DND-41 (cell line): ENCODE measurements at places on chromosomes 2 and 18.

GRCh38 chr2:118881490-118882129 lies 34.2 kb upstream of the EN1 start:
- DNase-seq = peak; percentile 59
- H3K36me3 ChIP-seq = no peaks in the 10 kb centered on the region
- no peak overlapping the region for H3K4me3 ChIP-seq
- H3K4me1 ChIP-seq = peaks cover 6% of the 10 kb centered on the region; the same call in 1 of the 2 replicates

GRCh38 chr2:150211164-150211631 lies 276.3 kb downstream of the RND3 start:
- H3K4me1 ChIP-seq = peaks cover 9% of the 10 kb centered on the region
- H3K4me3 ChIP-seq = no peak overlapping the region
- H3K27ac ChIP-seq = no peak overlapping the region
- DNase-seq = no peak
- no peaks in the 10 kb centered on the region for H3K27me3 ChIP-seq
- no peaks in the 10 kb centered on the region for H3K36me3 ChIP-seq

GRCh38 chr2:32947484-32948143 lies 861 bp downstream of the LTBP1 start:
- peaks cover 18% of the 10 kb centered on the region for H3K27me3 ChIP-seq
- no peaks in the 10 kb centered on the region for H3K36me3 ChIP-seq
- H3K4me1 ChIP-seq = peaks cover 10% of the 10 kb centered on the region; the same call in 1 of the 2 replicates
- H3K27ac ChIP-seq = no peak overlapping the region

GRCh38 chr2:49175831-49176230 lies 21.5 kb upstream of the FSHR start:
- DNase-seq = no peak
- H3K36me3 ChIP-seq = no peaks in the 10 kb centered on the region
- no peaks in the 10 kb centered on the region for H3K4me1 ChIP-seq
- H3K4me3 ChIP-seq = no peak overlapping the region
- H3K27ac ChIP-seq = no peak overlapping the region
- H3K27me3 ChIP-seq = no peaks in the 10 kb centered on the region
